ENCODE measurements at places on chromosomes 7 and 10. TPM values are rescaled to one million over a fixed set of nuclear protein-coding genes. Genes with fewer than 3 reads are reported as not detected.
A peak's percentile ranks its signal among the peaks of the same experiment; 100 is the strongest.

GRCh38 chr10:10792681-10793080, 225.0 kb upstream of the CELF2 start:
- DNase-seq, result no peak
- peaks cover 49% of the 10 kb centered on the region for H3K27me3 ChIP-seq
- peaks cover 2% of the 10 kb centered on the region for H3K4me1 ChIP-seq
- H3K27ac ChIP-seq, result no peak overlapping the region
- peaks cover 4% of the 10 kb centered on the region for H3K36me3 ChIP-seq
- no peak overlapping the region for H3K4me3 ChIP-seq

GRCh38 chr7:51970961-51971665, 654.5 kb upstream of the COBL start:
- no peak overlapping the region for H3K4me3 ChIP-seq
- no peak for DNase-seq
- no peak overlapping the region for H3K27ac ChIP-seq
- no peaks in the 10 kb centered on the region for H3K27me3 ChIP-seq
- H3K36me3 ChIP-seq, result no peaks in the 10 kb centered on the region

DNA sequence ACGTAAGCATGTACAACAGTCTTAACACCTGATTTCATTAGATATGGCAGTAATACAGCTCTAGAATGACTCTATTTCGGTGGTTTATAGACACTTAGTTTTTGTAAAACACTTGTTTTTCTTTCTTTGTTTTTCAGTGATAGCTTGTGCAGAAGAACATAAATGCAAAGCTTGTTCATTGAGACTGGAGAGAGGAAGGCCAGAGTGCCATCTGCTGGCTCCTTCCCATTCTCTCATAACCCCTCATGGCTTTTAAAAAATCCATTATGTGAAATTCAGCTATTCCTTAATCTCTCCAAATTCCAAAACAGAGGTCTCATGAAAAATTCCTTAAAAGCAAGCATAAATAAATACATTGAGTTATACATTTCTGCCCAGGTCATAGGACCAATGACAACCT, 76.3 kb downstream of the CACNB2 start:
- H3K36me3 ChIP-seq, result no peaks in the 10 kb centered on the region
- no peak overlapping the region for H3K27ac ChIP-seq
- H3K4me3 ChIP-seq, result no peak overlapping the region
- DNase-seq, result no peak
- peaks cover 17% of the 10 kb centered on the region for H3K27me3 ChIP-seq

DNA sequence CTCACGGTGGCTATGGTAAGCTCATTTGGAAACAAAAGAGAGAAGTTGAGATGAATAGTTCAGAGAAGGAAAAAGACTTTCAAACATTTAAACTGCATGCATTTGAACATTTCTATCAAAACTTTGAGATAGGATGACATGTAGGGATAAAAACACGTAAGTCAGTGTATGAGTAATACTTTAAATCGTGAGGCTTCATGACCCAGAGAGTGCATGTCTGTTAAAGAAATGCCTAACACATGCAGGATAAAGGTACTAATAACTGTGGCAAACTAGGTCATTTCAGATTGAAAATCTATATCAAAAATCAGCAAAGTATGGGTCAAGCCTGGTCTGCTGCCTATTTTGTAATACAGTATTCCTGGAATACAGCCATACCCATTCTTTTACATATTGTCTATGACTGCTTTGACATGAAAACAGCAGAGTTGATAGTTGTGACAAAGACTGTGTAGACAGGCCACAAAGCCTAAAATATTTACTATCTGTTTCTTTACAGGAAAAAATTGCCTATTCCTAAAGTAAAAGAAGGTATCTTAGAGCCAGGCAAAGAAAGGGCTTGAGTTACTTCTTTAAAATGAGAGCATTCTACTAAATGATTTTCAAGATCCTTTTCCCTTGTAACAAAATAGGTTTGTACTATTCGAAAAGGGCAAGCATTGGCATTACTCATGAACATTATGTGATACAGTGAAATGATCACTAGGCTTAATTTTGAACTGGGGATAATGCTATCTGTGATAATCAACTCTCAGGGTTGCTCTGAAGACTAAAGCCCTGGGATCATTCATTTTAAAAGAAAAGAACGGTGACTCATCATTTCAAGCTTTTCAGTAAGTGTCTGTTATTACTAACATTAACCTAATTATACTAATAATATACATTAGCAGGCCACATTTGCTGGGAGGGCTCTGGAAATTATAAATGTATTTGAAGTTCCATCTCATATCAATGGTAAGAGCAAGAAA, 185.9 kb downstream of the CRPPA start:
- no peaks in the 10 kb centered on the region for H3K4me1 ChIP-seq
- no peak for DNase-seq
- no peaks in the 10 kb centered on the region for H3K27me3 ChIP-seq
- no peak overlapping the region for H3K4me3 ChIP-seq

DNA sequence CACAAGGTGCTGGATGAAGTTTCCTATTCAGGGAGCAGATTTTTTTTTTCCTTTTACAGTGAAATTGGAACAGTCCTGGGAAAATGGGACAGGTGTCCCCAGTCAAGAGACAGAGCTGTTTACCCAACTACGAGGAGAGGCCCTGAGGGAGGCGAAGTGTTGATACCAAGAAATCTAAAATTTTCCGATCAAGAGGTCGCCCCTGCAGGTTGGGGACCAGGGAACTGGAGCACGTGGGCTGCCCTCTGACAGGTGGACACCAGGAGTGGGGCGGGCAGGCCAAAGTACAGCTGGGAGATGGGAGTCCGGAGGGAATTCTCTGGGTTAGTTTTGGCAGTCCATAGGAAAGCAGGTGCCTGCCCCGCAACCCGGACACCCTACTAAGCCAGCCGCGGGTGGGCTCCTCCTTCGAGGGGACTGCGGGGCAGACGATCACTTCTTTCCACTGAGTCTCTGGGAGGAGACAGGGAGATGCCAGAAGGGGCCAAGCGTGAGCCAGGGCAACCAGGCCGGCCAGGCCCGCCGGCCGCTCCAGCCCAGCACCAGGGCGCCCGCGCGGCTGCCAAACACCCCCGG, 965 bp upstream of the CAMK1D start:
- DNase-seq, result no peak
- H3K36me3 ChIP-seq, result peaks cover 8% of the 10 kb centered on the region
- H3K27ac ChIP-seq, result peak overlapping the region; percentile 98
- H3K27me3 ChIP-seq, result no peaks in the 10 kb centered on the region

DNA sequence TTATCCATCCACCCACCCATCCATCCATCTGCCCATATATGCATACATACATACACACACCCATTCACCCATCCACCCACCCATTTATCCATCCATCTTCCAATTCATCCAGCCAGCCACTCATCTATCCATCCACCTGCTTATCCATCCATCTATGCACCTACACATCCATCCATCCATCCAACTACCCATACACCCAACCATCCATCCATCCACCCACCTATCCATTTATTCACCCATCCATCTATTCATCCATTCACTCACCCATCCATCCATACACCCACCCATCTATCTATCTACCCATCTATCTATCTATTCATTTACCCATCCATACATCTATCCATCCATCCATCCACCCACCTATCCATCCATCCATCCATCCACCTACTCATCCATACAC, 17.3 kb downstream of the TMEM72 start:
- H3K36me3 ChIP-seq, result peaks cover 3% of the 10 kb centered on the region
- no peak overlapping the region for H3K27ac ChIP-seq
- no peak for DNase-seq
- H3K27me3 ChIP-seq, result peaks cover 22% of the 10 kb centered on the region
- no peaks in the 10 kb centered on the region for H3K4me1 ChIP-seq

GRCh38 chr7:53113424-53113823, 78.0 kb downstream of the POM121L12 start:
- H3K27me3 ChIP-seq, result no peaks in the 10 kb centered on the region
- no peak for DNase-seq
- no peak overlapping the region for H3K4me3 ChIP-seq
- H3K27ac ChIP-seq, result no peak overlapping the region
- H3K36me3 ChIP-seq, result no peaks in the 10 kb centered on the region

DNA sequence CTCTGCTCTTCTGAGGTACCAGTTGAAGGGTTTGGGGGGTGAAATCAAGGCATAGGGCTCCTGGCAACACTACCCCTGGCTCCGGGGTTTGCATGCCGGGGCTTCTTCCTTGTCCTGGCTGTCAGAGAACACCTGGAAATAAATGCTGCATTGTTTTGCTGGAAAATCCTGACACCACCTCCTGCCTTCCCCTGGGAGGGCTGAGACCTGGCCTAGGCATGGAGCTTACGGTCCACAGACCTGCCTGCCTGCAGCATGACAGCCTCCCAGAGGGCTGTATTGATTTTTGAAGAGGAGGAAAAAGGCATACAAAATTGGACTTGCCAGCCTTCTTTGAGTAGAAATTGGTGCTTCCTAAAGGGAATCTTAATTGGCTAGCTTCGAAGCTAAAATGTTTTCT, 227.1 kb downstream of the MGMT start:
- H3K4me1 ChIP-seq, result peaks cover 4% of the 10 kb centered on the region
- no peak for DNase-seq
- peaks cover 3% of the 10 kb centered on the region for H3K36me3 ChIP-seq
- no peak overlapping the region for H3K4me3 ChIP-seq
- H3K27ac ChIP-seq, result no peak overlapping the region
- no peaks in the 10 kb centered on the region for H3K27me3 ChIP-seq

GRCh38 chr7:29189743-29190201, 4.8 kb upstream of the CHN2 start:
- H3K4me1 ChIP-seq, result peaks cover 4% of the 10 kb centered on the region
- peak; percentile 15 for DNase-seq
- H3K27ac ChIP-seq, result no peak overlapping the region
- no peaks in the 10 kb centered on the region for H3K36me3 ChIP-seq
- peaks cover 50% of the 10 kb centered on the region for H3K27me3 ChIP-seq

GRCh38 chr10:45008524-45009161, 7.9 kb downstream of the ZNF22 start:
- H3K27me3 ChIP-seq, result no peaks in the 10 kb centered on the region
- peaks cover 5% of the 10 kb centered on the region for H3K4me1 ChIP-seq
- no peak overlapping the region for H3K27ac ChIP-seq
- DNase-seq, result no peak
- no peak overlapping the region for H3K4me3 ChIP-seq

DNA sequence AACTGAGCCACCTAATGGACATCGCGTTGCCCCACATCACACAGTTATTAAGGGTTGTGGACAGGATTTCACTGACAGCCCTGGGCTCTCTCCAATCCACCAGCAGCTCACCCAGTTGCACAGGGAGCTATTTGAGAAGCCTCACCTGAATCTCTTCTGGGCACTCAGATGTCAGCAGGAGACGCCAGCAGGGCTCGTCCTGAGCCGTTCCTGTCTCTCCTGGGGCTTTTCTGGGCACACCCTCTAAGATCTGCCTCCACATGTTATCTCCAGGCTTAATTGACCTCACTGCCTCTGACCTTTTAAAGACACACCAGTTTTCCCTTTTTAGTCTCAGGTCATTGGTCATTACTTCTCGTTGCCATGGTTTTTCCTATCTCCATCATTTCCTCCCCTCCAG, 63.0 kb downstream of the GRID1 start:
- DNase-seq, result no peak
- no peaks in the 10 kb centered on the region for H3K4me1 ChIP-seq
- H3K4me3 ChIP-seq, result no peak overlapping the region
- no peaks in the 10 kb centered on the region for H3K36me3 ChIP-seq
- no peak overlapping the region for H3K27ac ChIP-seq

- no peak overlapping the region for H3K4me3 ChIP-seq
- H3K27ac ChIP-seq, result no peak overlapping the region
These were observed 78.8 kb upstream of the ANKRD1 start for GRCh38 chr10:90999512-91000172.

DNA sequence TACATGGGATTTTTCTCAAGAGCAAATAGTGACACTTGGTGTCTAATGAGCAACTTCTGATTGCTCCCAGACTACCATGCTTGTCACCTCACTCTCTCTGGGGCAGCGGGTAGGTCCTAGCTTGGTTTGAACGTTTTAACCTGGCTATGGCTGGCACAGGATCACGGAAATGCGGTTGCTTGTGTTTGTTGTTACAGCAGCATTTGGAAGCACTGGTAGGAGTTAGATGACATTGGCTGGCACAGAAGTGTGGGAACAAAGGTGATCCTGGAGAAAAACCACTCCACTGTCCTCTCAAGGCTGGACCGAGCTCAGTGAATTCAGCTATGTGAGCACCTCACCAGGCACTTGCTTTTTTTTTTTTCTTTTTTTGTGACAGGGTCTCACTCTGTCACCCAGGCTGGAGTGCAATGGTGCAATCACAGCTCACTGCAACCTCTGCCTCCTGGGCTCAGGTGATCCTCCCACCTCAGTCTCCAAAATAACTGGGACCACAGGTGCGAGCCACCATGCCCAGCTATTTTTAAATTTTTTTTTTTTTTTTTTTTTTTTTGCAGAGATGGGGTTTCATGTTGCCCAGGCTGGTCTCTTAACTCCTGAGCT, 3.5 kb upstream of the PFKFB3 start:
- H3K4me1 ChIP-seq, result peaks cover 28% of the 10 kb centered on the region
- peaks cover 5% of the 10 kb centered on the region for H3K36me3 ChIP-seq
- H3K27ac ChIP-seq, result peak overlapping the region; percentile 79
- DNase-seq, result no peak
- no peak overlapping the region for H3K4me3 ChIP-seq

DNA sequence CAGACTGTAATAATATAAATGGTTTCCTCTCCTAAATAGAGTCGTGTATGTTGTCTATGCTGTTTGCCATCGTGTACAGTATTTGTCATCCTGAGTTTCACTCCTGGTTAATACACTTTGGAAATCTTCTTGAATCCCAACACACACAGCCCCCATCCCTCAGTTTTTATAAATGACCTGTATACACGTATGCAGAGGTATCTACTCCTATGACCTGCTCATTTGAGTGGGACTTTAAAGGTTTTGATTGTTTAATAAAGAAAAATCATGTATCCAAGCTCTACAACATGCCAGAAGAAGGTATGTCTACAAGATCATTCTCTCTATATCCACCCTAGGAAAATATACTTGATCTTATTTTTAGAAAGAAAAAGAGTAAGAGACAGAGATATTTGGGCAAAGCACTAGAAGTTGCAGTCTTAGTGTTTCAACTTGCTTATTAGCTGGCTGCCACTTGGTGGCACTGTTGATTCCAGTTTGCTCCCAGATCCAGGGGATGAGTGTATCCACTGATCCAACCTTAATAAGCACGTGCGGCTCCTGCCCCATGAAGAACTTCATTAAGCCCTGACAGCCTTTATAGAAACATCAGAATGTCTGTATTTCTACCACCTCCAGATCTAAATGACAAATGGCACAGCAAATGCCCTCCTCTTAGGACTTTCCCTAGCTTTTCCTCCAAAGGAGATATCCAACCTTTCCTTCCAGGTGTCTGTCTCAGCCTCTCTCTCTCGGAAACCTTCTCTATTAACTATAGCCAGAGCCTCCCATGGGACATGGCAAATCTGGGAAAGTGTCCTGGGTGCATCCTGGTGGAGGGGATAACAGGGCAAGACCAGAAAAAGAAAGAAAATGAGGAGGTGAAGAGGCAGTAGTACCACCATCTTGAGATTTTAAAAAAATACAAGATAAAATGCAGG, 181.6 kb upstream of the NEBL start:
- no peaks in the 10 kb centered on the region for H3K4me1 ChIP-seq
- no peak for DNase-seq
- H3K4me3 ChIP-seq, result no peak overlapping the region
- H3K27me3 ChIP-seq, result peaks cover 24% of the 10 kb centered on the region
- H3K36me3 ChIP-seq, result no peaks in the 10 kb centered on the region
- no peak overlapping the region for H3K27ac ChIP-seq

The FOXK1 gene
- 60.9 TPM for total RNA-seq

The AKR1C8 gene
- 0.87 TPM for total RNA-seq

The IPMK gene
- total RNA-seq, result 3.8 TPM

The BUD31 gene
- total RNA-seq, result 175 TPM

The CYP3A7 gene
- total RNA-seq, result not detected

The CALHM1 gene
- not detected for total RNA-seq

The FANK1 gene
- total RNA-seq, result 0.60 TPM

The COPS6 gene
- total RNA-seq, result 64.7 TPM
